Thyroid gland (tissue), 4 donors: ENCODE measurements at places on chromosomes 13 and 19. TPM values are rescaled to one million over a fixed set of nuclear protein-coding genes. Genes with fewer than 3 reads are reported as not detected.

C19orf67 gene
- total RNA-seq: not detected

SLC10A2 gene
- total RNA-seq: not detected

DNA sequence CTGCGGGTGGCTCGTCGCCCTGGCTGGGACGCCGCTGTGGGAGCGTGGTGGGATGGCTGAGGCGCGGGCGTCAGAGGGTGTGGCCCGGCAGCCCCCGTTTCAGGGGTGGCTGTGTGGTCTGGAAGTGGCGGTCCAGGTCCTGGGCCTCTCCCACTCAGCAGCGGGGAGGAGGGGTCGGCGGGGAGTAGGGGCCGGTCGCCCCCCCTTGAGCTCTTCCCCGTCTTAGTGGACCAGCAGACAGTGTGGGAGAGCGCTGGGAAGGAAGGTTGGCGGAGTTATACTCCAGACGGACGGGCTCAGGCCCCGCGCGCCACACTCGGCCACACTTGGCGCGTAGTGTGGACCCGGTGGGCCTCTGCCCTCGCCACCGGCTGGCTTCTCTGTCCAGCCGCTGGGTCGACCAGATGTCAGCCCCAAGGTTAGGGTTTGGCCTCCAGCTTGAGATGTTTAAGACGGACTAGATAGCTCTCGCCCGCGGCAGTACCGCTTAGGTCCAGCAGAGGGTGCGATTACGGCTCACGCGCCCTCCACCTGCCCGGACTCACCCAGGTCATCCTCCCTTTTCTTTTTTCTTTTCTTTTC, 21.7 kb upstream of the ZNF429 start:
- H3K4me3 ChIP-seq: no peak overlapping the region
- H3K36me3 ChIP-seq: no peaks in the 10 kb centered on the region
- no peak overlapping the region for H3K27ac ChIP-seq
- DNase-seq: peak; percentile 40
- no peaks in the 10 kb centered on the region for H3K4me1 ChIP-seq
- no peaks in the 10 kb centered on the region for H3K27me3 ChIP-seq

DNA sequence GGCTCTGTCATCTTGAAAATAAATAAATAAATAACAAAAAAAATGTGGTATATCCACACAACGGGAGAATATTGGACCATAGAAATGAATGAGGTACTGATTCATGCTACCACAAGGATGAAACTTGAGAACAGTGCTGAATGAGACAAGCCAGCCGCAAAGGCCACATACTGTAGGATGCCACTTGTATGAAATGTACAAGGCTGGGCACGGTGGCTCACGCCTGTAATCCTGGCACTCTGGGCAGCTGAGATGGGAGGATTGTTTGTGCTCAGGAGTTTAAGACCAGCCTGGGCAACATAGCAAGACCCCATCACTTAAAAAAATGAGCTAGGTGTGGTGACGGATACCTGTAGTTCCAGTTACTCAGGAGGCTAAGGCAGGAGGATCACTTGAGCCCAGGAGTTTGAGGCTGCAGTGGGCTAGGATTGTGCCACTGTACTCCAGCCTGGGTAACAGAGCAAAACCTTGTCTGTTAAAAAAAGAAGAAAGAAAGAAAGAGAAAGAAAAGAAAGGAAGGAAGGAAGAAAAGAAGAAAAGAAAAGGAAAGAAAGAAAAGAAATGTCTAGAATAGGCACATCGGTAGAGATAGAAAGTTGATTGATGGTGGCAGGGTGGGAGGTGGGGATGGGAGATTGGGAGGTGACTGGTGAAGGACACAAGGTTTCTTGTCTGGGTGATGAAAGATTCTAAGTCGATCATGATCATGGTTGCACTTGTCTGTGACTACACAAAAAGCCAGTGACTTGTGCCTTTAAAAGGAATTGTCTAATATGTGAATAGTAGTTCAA, 20.3 kb downstream of the HPN start:
- no peaks in the 10 kb centered on the region for H3K27me3 ChIP-seq
- no peak overlapping the region for H3K4me3 ChIP-seq
- no peak overlapping the region for H3K27ac ChIP-seq
- no peak for DNase-seq

DNA sequence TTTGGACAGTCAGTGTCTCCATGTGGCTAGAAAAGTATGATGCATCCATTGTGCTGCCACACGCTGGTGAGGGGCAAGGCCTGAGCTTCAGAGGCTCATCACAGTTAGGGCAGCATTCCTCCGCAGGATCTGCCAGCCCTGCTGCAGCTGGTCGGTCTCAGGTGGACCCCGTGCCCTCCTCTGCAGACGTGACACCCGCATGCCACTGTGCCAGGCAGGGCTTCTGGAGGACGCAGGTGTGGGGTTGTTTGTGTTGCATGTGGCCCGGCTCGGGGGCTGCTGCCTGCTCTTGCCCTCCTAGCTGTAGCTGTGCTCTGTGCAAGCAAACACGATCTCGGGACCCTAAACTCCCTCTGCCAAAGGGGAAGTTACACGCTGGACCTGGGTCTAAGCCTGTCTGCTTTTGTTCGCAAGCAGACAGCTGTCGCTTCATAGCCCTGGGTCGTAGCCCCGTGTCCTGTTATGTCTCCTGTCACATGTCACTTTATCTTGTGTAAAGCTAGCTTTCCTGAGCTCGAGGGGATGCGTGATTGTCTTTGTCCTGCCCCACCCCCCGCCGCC, 45.3 kb downstream of the SLC7A9 start:
- no peak overlapping the region for H3K27ac ChIP-seq
- no peaks in the 10 kb centered on the region for H3K36me3 ChIP-seq
- H3K27me3 ChIP-seq: no peaks in the 10 kb centered on the region
- H3K4me3 ChIP-seq: no peak overlapping the region
- H3K4me1 ChIP-seq: no peaks in the 10 kb centered on the region
- no peak for DNase-seq

GRCh38 chr13:20460761-20461160, 64.9 kb downstream of the CRYL1 start:
- H3K36me3 ChIP-seq: no peaks in the 10 kb centered on the region
- H3K4me1 ChIP-seq: peaks cover 9% of the 10 kb centered on the region
- DNase-seq: no peak

SHD gene
- not detected for total RNA-seq

DNA sequence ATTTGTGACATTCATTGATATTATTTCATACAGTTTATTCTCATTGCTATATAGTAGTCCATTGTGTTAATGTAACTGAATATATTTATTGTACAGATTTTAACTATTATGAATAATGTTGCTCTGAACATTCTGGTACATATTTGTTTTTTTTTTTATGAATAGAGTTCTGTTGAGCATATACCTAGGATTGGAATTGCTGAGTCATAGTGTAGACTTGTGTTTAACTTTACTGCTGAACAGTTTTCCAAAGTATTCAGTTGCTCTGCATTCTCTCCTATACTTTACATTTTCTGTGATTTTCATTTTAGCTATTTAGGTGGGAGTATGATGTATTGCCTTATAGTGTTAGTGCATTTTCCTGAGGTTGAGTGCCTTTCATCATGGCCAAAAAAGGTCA, 97.5 kb downstream of the MAB21L1 start:
- no peak for DNase-seq
- H3K4me3 ChIP-seq: no peak overlapping the region
- no peaks in the 10 kb centered on the region for H3K27me3 ChIP-seq
- no peaks in the 10 kb centered on the region for H3K36me3 ChIP-seq

GRCh38 chr13:72864142-72865011, 82.4 kb downstream of the PIBF1 start:
- H3K27ac ChIP-seq: no peak overlapping the region
- DNase-seq: no peak
- no peaks in the 10 kb centered on the region for H3K36me3 ChIP-seq
- no peak overlapping the region for H3K4me3 ChIP-seq

NLRP5 gene
- total RNA-seq: not detected

GRCh38 chr19:48780631-48781391, 25.5 kb downstream of the FGF21 start:
- no peaks in the 10 kb centered on the region for H3K27me3 ChIP-seq
- no peak overlapping the region for H3K4me3 ChIP-seq
- H3K4me1 ChIP-seq: no peaks in the 10 kb centered on the region
- H3K27ac ChIP-seq: peak overlapping the region; percentile 59
- H3K36me3 ChIP-seq: no peaks in the 10 kb centered on the region
- peak; percentile 17 for DNase-seq

DNA sequence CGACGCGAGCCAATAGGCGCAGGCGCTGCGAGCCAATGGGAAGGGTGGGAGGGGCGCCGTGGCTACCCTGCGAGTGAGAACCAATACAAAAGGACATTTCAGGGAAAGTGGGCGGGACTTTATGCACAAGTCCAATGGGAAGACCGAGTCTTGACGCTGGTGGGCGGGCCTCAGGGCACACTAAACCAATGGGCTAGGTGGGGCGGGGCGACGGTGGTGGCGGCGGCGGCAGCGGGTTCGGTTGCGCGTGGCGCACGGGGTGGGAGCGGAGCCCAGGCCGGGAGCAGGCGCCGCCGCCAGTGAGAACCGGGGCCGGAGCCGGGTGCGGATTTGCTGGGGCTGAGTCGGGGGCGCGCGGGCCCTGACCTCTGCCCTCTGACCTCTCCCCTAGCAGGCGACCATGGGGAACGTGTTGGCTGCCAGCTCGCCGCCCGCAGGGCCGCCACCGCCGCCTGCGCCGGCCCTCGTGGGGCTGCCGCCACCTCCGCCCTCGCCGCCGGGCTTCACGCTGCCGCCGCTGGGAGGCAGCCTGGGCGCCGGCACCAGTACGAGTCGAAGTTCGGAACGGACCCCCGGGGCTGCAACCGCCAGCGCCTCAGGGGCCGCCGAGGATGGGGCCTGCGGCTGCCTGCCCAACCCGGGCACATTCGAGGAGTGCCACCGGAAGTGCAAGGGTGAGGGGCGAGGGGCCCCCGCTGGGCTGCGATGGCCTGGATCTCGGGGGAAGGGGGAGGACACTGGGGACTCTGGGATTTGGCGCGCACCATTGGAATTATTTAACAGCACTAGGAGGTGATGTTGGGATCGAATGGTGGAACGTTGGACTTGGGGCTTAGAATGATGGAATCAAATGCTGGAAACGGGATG, at the start of gene TOMM40:
Gene TOMM40 (plus strand): TSS at position 239 of the 867 bp plus-strand sequence. CDS start 162 bp downstream, at position 401.
- peaks cover 13% of the 10 kb centered on the region for H3K4me1 ChIP-seq
- H3K36me3 ChIP-seq: peaks cover 42% of the 10 kb centered on the region
- no peak for DNase-seq
- H3K27me3 ChIP-seq: no peaks in the 10 kb centered on the region
- peak within 1 kb of the TSS; percentile 79 for H3K4me3 ChIP-seq

GRCh38 chr13:70908795-70909194, 800.5 kb upstream of the KLHL1 start:
- no peaks in the 10 kb centered on the region for H3K36me3 ChIP-seq
- DNase-seq: no peak
- H3K27ac ChIP-seq: no peak overlapping the region
- no peaks in the 10 kb centered on the region for H3K4me1 ChIP-seq
- no peaks in the 10 kb centered on the region for H3K27me3 ChIP-seq

DNA sequence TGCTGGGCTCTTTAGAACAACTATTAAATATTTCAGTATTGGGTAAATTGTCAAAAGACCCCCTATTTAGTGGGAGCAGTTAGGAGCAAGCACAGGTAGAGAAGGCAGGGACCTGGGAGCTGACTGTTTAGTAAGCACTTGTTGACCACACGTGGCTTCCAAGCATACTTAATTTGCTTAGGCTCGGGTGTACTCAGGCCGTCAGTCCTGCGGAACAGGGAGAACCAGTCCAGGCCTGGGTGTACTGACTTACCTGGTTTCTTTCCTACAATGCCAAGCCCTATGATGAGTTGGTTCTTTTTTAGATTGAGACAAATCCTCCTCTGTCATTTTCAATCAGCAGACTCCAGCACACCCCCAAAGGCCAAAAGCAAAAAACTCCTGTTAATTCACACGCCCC, 90.0 kb downstream of the WDFY2 start:
- H3K4me1 ChIP-seq: peaks cover 17% of the 10 kb centered on the region
- H3K27ac ChIP-seq: peak overlapping the region; percentile 79
- H3K4me3 ChIP-seq: no peak overlapping the region
- DNase-seq: peak; percentile 91
- no peaks in the 10 kb centered on the region for H3K36me3 ChIP-seq

SIGLEC14 gene
- total RNA-seq: not detected

DNA sequence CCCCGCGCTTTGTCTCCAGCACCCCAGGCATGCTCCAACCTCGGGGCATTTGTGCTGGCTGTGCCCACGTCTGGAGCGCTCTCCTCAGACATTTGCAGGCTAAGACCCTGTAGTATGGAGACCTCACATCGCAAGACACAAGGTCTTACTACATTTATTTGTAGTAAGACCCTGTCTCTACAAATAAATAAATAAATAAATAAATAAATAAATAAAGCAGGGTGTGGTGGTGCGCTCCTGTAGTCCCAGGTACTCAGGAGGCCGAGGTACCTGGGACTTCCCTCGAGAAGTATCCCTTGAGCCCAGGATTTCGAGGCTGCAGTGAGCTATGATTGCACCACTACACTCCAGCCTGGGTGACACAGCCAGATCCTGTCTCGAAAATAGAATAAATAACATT, 4.6 kb downstream of the NXNL1 start:
- peaks cover 11% of the 10 kb centered on the region for H3K27me3 ChIP-seq
- peaks cover 11% of the 10 kb centered on the region for H3K4me1 ChIP-seq
- no peak for DNase-seq
- no peak overlapping the region for H3K4me3 ChIP-seq
- H3K27ac ChIP-seq: no peak overlapping the region
- H3K36me3 ChIP-seq: no peaks in the 10 kb centered on the region

PEPD gene
- 121 TPM for total RNA-seq

SIGLECL1 gene
- not detected for total RNA-seq

TSPAN16 gene
- not detected for total RNA-seq

ZNF534 gene
- total RNA-seq: not detected

KLK12 gene
- not detected for total RNA-seq

- peaks cover 14% of the 10 kb centered on the region for H3K4me1 ChIP-seq
- no peaks in the 10 kb centered on the region for H3K36me3 ChIP-seq
These were observed 222.2 kb upstream of the SERP2 start for GRCh38 chr13:44151474-44151873.

IL12RB1 gene
- 1.1 TPM for total RNA-seq

DNA sequence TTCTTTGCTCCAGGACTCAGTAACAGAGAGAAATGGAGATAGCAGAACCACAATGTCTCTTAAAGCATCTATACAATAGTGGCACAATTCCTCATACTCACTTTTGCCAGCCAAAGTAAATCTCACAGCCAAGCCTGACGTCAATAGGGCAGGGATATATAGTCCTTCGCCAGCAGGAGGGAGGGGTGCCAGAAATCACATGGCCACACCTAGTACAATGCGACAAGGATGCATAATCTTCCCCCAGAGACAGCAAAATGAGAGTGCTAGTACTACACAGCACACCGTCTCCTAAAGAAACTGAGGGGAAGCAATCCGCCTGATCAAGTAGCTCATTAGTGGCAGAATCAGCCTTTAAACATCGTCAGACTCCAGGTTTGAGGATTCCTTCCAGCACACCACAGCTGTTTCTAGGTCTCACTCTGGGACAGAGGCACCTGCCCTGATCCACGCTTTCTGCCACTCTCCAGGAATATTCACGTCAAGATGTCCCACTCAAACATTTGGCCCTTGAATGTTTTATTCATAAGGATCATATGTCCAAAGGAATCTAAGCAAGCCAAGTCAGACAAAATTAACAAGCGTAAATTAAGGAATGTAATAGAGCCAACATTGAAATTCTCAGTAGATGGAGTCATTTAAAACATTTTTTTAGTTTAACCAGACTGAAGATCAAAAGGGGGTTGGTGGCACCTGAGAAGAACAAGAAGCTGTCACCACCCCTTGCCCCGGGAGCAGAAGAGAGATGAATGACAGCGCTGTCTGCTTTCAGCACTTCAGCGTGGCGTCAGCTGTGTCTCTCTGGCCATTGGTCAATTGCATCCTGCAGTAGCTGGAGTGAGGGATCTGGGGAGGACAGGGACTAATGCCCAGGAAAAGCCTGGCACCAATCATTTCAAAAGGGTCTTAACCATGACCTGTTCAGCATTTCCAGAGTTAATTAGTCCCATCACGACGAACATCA, 63.5 kb upstream of the SERP2 start:
- H3K4me1 ChIP-seq: peaks cover 11% of the 10 kb centered on the region
- H3K4me3 ChIP-seq: no peak overlapping the region
- H3K27ac ChIP-seq: no peak overlapping the region
- no peaks in the 10 kb centered on the region for H3K36me3 ChIP-seq
- H3K27me3 ChIP-seq: no peaks in the 10 kb centered on the region
- no peak for DNase-seq

SIAH3 gene
- 0.13 TPM for total RNA-seq
